ENCODE measurements at places on chromosomes 7 and 10. TPM values are rescaled to one million over a fixed set of nuclear protein-coding genes. Genes with fewer than 3 reads are reported as not detected.

Gene ACSL5
- total RNA-seq: not detected

DNA sequence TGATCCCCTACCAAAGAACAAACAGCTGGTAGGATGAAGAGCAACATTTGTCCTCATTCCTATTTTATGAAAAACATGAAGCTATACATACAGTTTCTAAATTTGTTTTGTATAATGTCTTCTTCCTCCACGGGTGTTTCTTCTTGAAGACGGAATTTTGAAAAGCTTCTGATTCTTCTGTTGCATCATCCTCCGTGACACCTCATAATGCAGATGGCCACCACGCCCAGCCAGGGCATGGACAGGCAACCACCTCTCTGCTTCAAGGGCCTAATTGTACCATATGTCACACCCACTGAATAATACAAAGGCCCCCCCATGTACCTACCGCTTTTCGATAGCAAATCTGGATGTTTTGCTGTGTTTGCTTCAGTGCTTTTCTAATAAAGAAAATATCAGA is at the start of gene SUN3:
Gene SUN3 (minus strand): TSS at position 170 of the 400 bp plus-strand sequence. CDS start 169 bp downstream, at position 1.
- DNase-seq: no peak
- no peaks in the 10 kb centered on the region for H3K4me1 ChIP-seq
- H3K27ac ChIP-seq: no peak within 1 kb of the TSS
- H3K27me3 ChIP-seq: peaks cover 4% of the 10 kb centered on the region
- H3K4me3 ChIP-seq: no peak within 1 kb of the TSS

DNA sequence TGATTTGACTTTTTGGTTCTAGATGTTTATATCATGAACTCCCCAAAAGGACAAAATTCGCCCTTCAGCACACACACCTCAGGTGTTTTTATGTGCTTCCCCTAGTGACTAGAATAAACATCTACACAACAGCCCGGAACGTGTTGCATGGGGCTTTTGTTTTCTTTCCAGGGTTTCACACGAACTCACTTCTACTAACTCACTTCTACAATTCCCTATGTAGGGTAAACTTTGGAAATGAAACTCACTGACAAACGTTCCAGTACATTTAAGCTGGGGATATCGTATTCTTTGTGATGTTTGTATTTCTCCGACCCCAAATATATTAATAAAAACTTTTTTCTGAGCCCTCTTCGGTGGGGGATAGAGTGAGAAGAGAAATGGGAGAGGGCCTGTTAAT is 1.4 kb downstream of the TRA2A start:
- H3K4me1 ChIP-seq: peaks cover 53% of the 10 kb centered on the region
- DNase-seq: peak; percentile 71
- no peaks in the 10 kb centered on the region for H3K27me3 ChIP-seq
- H3K27ac ChIP-seq: peak overlapping the region; percentile 99
- H3K4me3 ChIP-seq: peak overlapping the region; percentile 67
- no peaks in the 10 kb centered on the region for H3K36me3 ChIP-seq

GRCh38 chr10:90787393-90788198 is 70.2 kb downstream of the HTR7 start:
- peaks cover 65% of the 10 kb centered on the region for H3K4me1 ChIP-seq
- no peak overlapping the region for H3K27ac ChIP-seq
- DNase-seq: peak; percentile 79
- no peaks in the 10 kb centered on the region for H3K27me3 ChIP-seq
- H3K36me3 ChIP-seq: no peaks in the 10 kb centered on the region
- H3K4me3 ChIP-seq: no peak overlapping the region

Gene EPHB6
- 18.1 TPM for total RNA-seq

Gene PAPOLB
- total RNA-seq: 0.42 TPM

DNA sequence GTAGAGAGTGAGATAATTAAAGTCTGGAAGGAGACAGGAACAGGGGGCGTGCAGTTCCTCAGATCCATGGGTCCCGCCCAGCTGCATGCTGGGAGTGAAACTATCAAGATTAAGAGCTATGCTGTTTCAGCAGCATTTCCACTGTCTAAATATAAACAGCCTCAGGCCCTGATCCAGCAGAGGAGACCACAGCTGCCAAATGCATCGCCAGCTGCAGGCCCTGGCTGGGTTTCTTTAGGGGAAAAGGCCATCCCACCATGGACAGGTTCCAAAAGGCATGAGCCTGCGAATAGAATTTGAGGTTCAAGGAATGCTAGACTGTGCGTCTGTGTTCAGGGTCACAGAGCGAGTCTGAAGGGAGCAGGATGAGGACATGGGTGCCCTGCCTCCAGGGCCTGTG is 411.4 kb downstream of the PAXIP1 start:
- no peak overlapping the region for H3K27ac ChIP-seq
- peaks cover 7% of the 10 kb centered on the region for H3K36me3 ChIP-seq
- no peak for DNase-seq
- no peak overlapping the region for H3K4me3 ChIP-seq
- no peaks in the 10 kb centered on the region for H3K4me1 ChIP-seq
- H3K27me3 ChIP-seq: no peaks in the 10 kb centered on the region

DNA sequence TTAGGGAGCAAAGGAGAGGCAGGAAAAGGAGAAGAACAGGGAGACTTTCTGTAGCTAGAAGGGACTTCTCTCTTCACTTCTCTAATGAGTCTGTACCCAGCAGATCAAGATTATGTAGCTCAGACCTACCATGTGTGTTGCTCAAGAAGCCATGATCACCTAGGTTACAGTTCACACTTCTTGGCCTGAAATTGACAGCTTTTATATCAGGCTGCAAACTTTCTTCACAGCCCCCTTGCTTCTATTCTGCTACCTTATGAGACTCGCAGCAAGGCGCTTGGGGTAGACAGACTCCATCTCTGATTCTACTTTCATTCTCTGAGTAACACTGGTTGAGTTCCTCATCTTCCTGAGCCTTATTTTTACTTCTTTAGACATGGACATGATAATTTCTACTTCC is 19.6 kb upstream of the GIMAP2 start:
- H3K27me3 ChIP-seq: no peaks in the 10 kb centered on the region
- DNase-seq: no peak
- no peak overlapping the region for H3K27ac ChIP-seq
- H3K4me1 ChIP-seq: no peaks in the 10 kb centered on the region

DNA sequence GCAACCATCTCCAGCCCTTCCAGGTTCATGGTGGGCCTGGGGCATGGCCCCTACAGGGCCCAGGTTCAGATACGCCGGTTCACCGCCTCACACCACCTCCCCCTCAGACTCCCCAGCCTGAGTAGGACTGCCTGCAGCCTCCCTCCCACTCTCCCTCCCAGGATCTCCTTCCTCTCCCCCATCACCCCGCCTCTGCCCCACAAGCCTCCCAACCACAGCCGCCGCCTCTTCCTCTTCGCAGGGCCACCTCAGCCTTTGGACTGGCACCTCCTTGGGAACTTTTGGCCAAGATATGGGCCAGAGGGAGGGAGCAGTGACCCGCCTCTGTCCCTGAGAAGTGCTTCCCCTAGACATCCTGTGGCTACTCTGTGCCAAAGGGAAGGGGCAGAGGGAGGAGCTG is 9.3 kb downstream of the KCNIP2 start:
- no peaks in the 10 kb centered on the region for H3K27me3 ChIP-seq
- H3K4me3 ChIP-seq: no peak overlapping the region
- H3K27ac ChIP-seq: no peak overlapping the region
- H3K4me1 ChIP-seq: peaks cover 21% of the 10 kb centered on the region

DNA sequence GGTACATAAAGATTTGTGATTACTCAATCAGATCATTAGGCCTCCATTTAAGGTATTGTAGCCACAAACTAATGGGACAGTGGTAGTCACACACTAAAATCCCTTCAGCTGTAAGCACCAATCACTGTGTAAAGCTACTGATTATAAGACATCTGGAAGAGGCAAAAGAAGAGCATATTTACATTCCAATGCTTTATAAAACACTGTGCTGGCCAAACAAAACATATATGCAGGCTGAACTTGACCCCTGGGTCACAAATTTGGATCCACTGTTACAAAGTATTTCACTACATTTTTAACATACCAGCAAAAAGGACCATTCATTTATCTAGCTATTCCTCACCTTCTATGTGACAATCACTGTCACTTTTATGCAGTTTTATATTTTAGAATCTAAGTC is 41.4 kb upstream of the ANLN start:
- H3K4me3 ChIP-seq: no peak overlapping the region
- H3K27ac ChIP-seq: no peak overlapping the region
- no peaks in the 10 kb centered on the region for H3K36me3 ChIP-seq

- no peak overlapping the region for H3K27ac ChIP-seq
- H3K27me3 ChIP-seq: no peaks in the 10 kb centered on the region
- no peaks in the 10 kb centered on the region for H3K36me3 ChIP-seq
Observed at GRCh38 chr10:62684911-62685310, 119.6 kb upstream of the ADO start.

- no peak overlapping the region for H3K4me3 ChIP-seq
- H3K4me1 ChIP-seq: no peaks in the 10 kb centered on the region
- no peaks in the 10 kb centered on the region for H3K27me3 ChIP-seq
- DNase-seq: no peak
- H3K36me3 ChIP-seq: no peaks in the 10 kb centered on the region
Observed at GRCh38 chr7:152330827-152331226, 105.0 kb downstream of the KMT2C start.

GRCh38 chr10:48572414-48572813 is 32.5 kb downstream of the ARHGAP22 start:
- H3K36me3 ChIP-seq: no peaks in the 10 kb centered on the region
- no peak overlapping the region for H3K27ac ChIP-seq
- H3K4me3 ChIP-seq: no peak overlapping the region
- no peak for DNase-seq
- no peaks in the 10 kb centered on the region for H3K4me1 ChIP-seq
- no peaks in the 10 kb centered on the region for H3K27me3 ChIP-seq

DNA sequence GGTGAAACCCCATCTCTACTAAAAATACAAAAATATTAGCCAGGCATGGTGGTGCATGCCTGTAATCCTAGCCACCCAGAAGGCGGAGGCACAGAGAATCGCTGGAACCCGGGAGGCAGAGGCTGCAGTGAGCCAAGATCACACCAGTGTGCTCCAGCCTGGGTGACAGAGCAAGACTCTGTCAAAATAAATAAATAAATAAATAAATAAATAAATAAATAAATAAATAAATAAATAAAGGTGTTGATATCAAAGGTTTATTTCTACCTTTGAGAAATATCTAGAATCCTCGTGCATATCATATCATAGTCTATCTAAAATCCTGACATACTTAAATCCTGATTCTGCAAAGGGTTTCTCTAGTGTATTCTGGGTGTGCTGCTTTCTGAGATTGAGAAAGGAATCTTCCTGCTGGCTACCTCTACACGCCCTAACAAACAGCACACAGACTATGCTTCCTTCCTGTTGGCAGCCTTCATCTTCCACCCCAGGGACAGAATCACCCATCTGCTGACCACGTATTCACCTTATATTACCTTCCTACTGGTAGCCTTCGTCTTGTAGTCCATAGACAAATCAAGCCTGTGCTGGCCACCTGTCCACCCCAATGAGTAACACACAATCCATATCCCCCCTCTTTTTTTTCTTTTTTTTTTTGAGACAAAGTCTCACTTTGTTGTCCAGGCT is 8.7 kb downstream of the ABLIM1 start:
- no peaks in the 10 kb centered on the region for H3K27me3 ChIP-seq
- no peak for DNase-seq
- no peak overlapping the region for H3K27ac ChIP-seq
- no peaks in the 10 kb centered on the region for H3K36me3 ChIP-seq

GRCh38 chr10:73827346-73828089 is 16.1 kb upstream of the NDST2 start:
- H3K27ac ChIP-seq: no peak overlapping the region
- DNase-seq: no peak
- H3K4me1 ChIP-seq: no peaks in the 10 kb centered on the region
- H3K4me3 ChIP-seq: no peak overlapping the region

DNA sequence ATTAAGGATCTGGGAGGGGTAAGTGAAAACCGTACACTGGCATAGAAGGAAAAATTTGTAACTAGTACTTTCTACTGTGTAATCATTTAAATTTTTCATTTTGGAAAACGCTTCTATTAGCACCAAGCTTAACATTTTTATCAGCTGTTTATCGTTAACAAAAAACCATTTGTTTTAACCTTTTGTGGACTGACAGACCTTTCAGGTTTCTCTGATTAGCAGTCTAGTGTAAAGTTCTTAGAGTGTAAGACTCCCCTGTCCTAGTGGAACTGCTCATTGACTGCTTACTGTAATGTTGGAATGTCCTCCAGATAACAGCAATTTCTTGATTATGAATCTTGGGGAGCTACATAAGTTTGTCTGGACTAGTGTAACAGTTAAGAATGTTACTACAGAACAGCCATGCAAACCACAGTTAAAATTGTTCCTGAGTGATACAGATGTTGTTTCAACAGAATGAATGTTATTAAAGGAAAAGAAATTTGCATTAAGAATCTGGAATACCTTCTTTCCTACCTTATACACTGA is 2.0 kb downstream of the DBF4 start:
- no peak overlapping the region for H3K27ac ChIP-seq
- H3K36me3 ChIP-seq: peaks cover 28% of the 10 kb centered on the region
- H3K27me3 ChIP-seq: no peaks in the 10 kb centered on the region
- peaks cover 19% of the 10 kb centered on the region for H3K4me1 ChIP-seq
- peak overlapping the region; percentile 70 for H3K4me3 ChIP-seq
- no peak for DNase-seq

DNA sequence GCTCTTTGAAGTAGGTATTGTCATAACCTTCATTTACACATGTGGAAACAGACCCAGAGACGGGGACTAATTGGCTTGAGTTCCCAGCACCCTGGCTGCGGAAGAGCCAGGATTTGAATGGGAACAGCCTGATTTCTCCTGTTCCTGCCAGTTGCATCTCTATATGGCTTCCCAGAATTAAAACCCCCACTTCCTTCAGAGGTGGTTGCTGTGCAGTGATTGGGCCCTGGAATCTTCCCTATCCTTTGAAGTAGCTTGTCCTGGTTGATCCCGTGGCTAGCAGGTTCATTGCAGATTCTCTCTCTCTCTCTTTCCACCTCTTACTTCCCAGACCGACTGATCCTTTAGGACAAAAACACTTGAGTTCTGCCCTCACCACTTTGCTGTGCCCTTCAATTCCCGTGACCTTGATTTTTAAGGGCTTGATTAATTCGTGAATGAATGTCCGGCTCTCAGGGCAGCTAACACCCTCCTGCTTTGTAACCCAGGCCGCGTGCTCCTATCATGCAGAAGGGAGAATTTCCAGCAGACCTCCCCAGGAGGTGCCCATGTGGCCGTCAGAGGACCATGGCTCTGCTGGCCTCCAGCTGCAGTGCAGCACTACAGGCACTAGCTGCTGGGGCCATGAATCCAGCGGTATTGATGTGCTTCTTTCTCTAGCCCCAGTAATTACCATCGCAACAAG is 120.6 kb upstream of the AGK start:
- peak; percentile 80 for DNase-seq
- no peaks in the 10 kb centered on the region for H3K27me3 ChIP-seq
- H3K36me3 ChIP-seq: no peaks in the 10 kb centered on the region
- peak overlapping the region; percentile 5 for H3K4me3 ChIP-seq
- H3K27ac ChIP-seq: peak overlapping the region; percentile 87

DNA sequence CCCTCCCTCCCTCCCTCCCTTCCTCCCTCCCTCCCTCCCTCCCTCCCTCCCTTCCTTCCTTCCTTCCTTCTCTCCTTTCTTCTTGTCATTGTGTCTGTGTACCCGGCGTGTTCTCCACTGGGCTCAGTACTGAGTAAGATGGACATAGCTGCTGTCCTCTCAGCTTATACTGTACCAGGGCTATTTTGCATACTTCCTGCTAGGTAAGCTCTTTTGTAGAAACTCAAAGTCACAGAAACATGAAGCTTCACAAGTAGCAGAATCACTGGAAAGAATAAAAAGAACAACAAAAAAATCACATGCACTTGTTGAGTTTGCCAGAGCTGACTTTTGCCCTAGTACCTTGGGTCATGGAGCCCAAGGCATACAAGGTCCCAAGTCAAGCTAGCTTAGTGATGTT is 125.7 kb downstream of the PLPP4 start:
- no peak overlapping the region for H3K27ac ChIP-seq
- no peak for DNase-seq
- H3K4me1 ChIP-seq: no peaks in the 10 kb centered on the region
- no peaks in the 10 kb centered on the region for H3K36me3 ChIP-seq

Data from GM23338 (cell line).